NCI-H1105 treated with DMSO at 0.1 percent for 48 hours (cell line): ENCODE measurements at places on chromosomes 13 and 19.

DNA sequence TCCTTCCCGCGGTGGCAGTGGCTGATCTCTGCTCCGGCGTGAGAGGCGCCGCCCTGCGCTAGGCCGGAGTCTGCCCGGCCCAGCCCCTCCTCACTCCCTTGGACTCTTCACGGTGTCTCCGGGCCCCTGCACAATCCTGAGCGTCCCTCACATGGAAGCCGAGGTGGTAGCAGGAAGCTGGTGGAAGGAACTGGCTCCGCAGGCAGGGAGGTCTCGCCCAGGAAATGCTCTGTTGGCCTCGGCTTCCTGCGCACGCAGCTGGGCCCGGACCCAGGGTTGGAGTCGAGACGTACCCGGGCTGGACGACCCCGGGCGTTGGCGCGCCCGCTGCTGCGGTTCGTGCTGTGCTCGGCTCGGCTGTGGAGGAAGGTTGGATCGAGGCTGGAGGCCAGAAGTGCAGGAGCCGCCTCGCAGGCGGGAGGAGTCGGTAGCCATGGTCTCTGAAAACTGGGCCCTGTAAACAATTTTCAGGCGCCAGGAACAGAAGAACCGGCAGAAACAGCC, 46.3 kb downstream of the ZNF724 start:
- DNase-seq = no peak

- DNase-seq = peak; percentile 0
These were observed 44.3 kb downstream of the ZMYM2 start for GRCh38 chr13:20002787-20003186.

DNA sequence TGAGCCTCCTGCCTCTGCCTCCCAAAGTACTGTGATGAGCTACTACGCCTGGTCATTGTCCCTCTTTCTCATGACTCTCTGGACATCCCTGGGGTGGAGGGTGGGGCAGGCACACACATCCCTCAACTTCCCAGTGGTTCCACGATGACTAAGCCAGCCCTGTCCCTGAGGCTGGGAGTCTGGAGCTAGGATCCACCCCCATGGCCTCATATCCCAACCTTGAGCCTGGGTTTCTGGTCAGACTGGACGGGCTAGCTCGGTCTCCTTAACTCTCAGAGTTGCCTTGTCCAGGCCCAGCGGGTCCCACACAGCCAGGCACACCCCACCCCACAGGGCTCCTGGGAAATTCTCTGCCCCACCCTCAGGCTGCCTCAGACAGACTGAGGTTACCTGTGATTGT, 19.6 kb downstream of the IER2 start:
- no peak for DNase-seq

GRCh38 chr19:41627966-41628675, 1.2 kb upstream of the CEACAM4 start:
- no peak for DNase-seq

- no peak for DNase-seq
These were observed 115.8 kb downstream of the KATNAL1 start for GRCh38 chr13:30191491-30192100.

- DNase-seq = no peak
These were observed 8.8 kb downstream of the DDX39A start for GRCh38 chr19:14410091-14411051.

GRCh38 chr19:45638930-45639729, at the start of gene EML2:
EML2 (minus strand) TSS chr19:45639397; CDS start chr19:45639376, 21 bp downstream.
- DNase-seq = peak; percentile 28

- DNase-seq = peak; percentile 69
These were observed 8.3 kb upstream of the CDC42EP5 start for GRCh38 chr19:54481326-54481930.

GRCh38 chr13:46176756-46177155, 5.2 kb downstream of the LCP1 start:
- no peak for DNase-seq

DNA sequence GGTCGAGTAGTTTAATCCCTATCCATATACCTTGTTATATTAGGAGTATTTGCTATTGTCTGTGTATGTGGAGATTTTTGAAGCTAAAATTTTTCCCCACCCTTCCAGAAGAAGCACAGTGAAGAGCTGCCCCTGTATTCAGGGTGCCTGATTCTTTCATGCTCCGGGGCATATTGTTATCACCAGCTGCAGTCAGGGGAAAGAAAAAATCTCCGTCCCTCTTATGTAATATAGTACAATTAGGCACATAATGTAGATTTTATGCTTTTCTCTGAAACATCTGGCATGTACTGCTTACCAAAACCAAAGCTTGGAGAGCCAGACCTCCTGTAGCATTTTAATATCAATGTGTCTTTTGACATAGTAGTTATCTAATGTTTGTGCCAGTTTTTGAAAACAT, 214.9 kb upstream of the EDNRB start:
- DNase-seq = no peak

DNA sequence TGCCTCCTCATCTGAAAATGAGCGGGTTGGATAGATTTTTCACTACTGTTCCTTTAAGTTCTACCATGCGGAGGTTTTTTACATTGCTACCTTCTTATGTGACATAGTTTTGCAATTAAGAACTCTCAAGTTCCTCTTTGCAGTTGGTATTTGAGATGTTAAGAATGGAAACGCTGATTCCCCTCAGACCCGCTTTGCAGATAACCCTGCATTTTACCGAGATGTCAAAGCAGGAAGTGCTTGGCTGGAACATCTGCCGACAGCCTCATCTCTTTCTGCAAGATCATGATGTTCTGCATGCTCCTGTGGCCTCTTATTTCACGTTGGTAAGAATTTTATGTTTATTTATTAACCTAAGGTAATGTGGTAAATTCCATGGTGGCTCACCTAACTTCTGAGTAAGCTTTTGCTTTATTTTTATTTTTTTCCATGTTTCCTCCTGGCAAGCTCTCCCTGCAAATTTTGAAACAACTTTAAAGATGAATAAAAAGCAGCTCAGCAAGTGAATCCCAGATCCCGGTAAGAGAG, 22.5 kb downstream of the PABPC3 start:
- no peak for DNase-seq

DNA sequence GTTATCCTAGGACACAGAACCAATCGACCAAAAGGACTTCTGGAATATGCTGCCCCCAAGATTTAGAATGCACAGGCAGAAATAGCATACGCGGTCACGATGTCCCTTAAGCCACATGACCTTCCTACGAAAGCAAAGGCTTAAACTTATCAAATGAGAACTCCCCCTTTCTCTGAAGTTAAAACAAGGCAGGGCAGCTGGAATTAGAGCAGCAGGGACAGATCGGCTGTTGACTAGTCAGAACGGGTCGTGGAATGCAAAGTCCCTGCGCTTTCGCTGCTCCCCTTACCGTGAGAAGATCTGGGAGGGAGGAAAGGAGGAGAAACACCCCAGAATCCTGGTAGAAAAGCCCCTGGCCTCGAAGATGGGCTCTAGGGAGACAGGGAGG, 799 bp upstream of the USPL1 start:
- DNase-seq = peak; percentile 66

DNA sequence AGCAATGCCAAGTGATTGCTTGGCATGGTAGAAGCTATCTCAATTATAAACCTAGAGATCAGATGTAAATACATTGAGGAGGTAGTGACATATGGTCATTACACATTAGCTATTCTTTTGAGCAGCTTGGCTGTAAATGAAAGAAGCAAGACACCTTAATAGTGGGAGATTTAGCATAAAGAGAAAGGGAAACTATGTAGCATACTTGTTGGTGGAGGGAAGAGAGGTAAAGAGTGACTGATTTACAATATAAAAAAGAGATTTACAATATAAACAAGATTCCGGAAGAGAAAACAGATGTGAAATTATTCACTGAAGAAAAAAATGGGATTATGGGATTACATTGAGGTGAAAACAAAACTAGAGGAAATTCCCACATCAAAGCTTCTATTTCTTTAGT, 2009.6 kb downstream of the OLFM4 start:
- DNase-seq = no peak

- no peak for DNase-seq
These were observed 7.2 kb downstream of the PLEKHF1 start for GRCh38 chr19:29672319-29672932.

- DNase-seq = no peak
These were observed 106.9 kb downstream of the KLF12 start for GRCh38 chr13:74027161-74027779.

DNA sequence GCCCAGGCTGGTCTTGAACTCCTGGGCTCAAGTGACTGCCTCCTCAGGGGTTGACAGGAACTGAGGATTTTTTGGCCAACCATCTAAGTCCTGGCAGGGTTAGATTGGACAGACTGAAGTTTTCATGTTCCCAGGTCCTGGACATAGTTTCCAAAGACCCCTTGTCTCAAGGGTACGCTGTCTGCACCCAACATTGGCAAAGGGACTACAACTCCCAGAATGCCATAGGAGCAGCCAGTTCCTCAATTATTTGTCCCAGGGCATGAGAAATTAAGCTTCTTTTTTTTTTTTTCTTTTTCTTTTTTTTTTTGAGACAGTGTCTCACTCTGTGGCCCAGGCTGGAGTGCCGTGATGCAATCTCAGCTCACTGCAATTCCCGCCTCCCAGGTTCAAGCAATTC, 6.9 kb downstream of the GYS1 start:
- DNase-seq = no peak

DNA sequence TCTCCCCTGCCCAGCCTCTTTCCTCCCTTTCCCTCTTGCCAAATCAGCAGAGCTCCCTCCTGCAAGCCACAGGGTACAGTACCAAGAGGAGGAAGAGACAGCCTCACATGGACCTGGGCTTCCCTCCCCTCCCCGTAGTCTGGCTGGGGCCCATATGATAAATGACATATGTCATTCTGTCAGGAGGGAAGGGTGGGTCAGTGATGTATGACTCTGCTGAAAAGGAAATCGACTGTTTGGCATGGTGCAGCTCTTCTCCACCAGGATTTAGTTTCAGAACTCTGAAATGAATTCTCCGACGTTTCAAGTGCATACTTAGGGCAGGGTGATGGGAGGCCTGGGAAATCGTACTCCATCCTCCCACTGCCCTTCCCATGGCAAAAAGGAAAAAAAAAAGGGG, 9.8 kb downstream of the TSHZ3 start:
- peak; percentile 60 for DNase-seq

GRCh38 chr19:3656073-3656746, 29.6 kb upstream of the CACTIN start:
- no peak for DNase-seq

DNA sequence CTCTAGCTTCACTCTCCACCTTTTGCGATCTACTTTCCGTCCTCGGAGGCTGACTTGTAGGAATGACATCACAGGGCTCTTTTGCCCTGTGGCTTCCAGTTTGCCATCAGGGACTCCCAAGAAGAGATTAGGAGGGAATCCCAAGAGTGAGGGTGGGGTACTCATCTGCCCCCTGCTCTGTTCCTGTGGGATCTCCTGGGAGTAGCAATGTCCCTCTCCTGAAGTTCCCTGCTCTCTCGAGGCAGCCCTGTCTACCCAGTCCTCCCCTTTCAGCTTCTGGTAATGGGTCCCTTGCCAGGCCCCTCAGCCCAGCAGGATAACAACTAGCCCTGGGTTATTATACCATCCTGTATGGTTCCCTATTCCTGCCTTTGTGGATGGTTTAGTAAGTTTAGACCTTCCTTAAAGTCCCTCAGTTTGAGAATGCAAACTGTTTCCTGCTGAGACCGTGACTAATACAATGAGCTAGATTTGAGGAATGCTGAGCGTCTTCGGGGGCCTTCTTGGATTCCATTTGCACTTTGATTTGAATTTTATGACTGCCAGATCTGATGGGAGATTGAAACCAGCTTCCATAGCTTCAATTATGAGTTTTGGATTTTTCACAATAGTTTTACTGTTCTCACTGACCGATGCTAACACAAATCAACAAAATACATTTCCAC, 73.7 kb upstream of the IPO5 start:
- DNase-seq = no peak

GRCh38 chr19:41563854-41564514, 12.0 kb upstream of the CEACAM21 start:
- DNase-seq = peak; percentile 40

DNA sequence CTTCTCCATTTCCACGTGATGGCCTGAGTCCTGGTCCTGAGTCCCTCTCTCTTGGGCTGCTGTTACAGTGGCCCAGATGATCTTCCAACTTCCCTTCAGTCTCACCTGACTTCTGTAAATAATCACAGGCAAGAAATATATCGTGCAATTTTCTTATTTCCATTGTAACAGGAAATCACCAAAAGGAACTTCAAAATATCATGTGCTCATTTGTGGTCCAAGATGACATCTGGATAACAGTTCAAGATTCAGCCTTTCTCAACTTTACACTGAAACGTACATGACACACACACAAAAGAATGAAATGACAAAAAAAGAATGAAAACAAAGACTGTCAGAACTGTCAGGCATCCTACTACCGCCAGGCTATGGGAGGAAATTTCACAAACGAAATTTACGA, 22.0 kb upstream of the RAP2A start:
- DNase-seq = no peak

DNA sequence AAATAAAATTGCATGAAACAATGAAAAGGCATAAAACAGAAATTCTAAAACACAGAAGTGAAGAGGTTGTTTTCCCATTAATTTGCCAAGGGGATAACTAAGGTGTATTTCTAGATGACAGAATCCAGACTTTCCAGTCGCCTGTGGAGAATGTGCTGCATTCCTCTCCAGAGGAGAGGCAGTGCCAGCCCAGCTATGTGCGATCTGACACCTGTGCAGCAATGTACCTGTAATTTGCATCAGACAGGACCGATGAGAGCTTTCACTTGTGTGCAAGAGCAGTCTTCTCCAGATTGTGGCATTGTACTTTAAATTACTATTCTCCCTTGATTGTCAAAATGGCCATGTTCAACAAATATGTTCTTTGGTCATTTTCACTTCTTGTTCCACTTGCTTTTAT, 1037.9 kb downstream of the EFNB2 start:
- DNase-seq = no peak

GRCh38 chr13:74171641-74172040, 37.4 kb upstream of the KLF12 start:
- DNase-seq = no peak

DNA sequence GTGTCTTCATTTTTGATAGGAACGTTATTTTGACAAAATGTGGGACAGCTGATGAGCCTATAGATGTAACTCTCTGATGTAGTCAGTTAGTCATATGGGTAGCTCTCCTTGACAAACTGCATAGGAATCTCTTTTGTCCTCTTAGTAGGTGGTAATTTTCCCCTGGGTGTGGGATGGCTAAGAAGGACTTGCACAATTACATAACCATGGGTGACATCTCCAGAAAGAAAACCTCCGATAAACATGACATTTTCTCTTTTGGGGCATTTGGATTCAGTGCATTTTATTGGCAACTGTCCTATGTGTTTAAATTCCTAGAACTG, 41.8 kb downstream of the IGFL3 start:
- no peak for DNase-seq

- DNase-seq = no peak
These were observed 5.2 kb downstream of the MCOLN1 start for GRCh38 chr19:7527516-7528191.

GRCh38 chr19:13044231-13044836, 49.1 kb downstream of the NFIX start:
- no peak for DNase-seq

- no peak for DNase-seq
These were observed 4.3 kb upstream of the RAP2A start for GRCh38 chr13:97429681-97430081.
